ENCODE measurements at places on chromosomes 12 and 14.
A peak's percentile ranks its signal among the peaks of the same experiment; 100 is the strongest.

DNA sequence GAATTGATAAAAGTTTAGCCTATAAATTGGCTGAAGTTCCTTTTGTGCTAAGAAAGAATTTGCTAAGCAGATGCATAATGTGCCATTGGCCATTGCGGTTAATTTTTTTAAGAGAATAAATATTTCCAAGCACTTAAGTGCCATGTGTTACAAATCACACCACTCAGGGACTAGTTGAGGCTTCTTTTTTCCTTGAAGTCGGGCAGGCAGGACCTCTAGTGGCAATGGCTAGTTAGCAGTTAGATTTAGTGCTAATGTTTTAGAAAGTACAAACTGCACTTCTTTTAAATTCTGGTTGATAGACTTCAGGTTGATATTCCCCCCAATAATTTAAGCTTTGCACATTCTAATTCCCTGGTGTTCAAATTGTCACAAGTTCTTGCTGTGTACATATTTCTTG lies 294.3 kb downstream of the APAF1 start:
- H3K27me3 ChIP-seq, result peaks cover 11% of the 10 kb centered on the region
- no peaks in the 10 kb centered on the region for H3K4me1 ChIP-seq
- no peaks in the 10 kb centered on the region for H3K36me3 ChIP-seq
- H3K4me3 ChIP-seq, result no peak overlapping the region
- DNase-seq, result no peak

- H3K27me3 ChIP-seq, result no peaks in the 10 kb centered on the region
- H3K36me3 ChIP-seq, result no peaks in the 10 kb centered on the region
- peaks cover 11% of the 10 kb centered on the region for H3K4me1 ChIP-seq
These were observed 586.3 kb downstream of the LRFN5 start for GRCh38 chr14:42192738-42193653.

- no peaks in the 10 kb centered on the region for H3K4me1 ChIP-seq
- no peak overlapping the region for H3K27ac ChIP-seq
- no peak for DNase-seq
These were observed 49.8 kb downstream of the EID3 start for GRCh38 chr12:104353012-104353981.

DNA sequence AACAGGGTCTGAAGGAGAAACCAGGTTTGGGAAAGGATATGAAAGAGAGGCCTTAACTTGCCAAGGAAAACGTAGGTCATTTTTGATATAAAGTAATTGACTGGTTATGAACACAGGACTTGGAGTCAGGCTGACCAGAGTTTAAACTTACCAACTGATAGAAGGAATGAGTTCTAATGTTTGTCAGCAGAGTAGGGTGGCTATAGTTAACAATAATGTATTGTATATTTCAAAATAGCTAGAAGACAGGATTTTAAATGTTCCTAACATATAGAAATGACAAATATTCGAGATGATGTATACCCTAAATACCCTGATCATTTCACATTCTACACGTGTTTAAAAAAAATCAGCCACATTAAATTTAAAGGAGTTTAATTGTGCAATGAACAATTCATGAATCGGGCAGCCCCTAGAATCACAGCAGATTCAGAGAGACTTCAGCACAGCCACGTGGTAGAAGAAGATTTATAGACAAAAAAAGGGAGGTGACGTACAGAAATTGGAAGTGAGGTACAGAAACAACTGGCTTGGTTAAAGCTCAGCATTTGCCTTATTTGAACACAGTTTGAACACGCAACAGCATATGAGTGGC lies 52.5 kb upstream of the PLEKHG7 start:
- no peaks in the 10 kb centered on the region for H3K27me3 ChIP-seq
- no peak overlapping the region for H3K4me3 ChIP-seq
- no peaks in the 10 kb centered on the region for H3K36me3 ChIP-seq
- DNase-seq, result no peak
- H3K4me1 ChIP-seq, result peaks cover 5% of the 10 kb centered on the region
- H3K27ac ChIP-seq, result no peak overlapping the region

- no peak for DNase-seq
- no peaks in the 10 kb centered on the region for H3K36me3 ChIP-seq
- H3K27me3 ChIP-seq, result peaks cover 31% of the 10 kb centered on the region
- no peak overlapping the region for H3K4me3 ChIP-seq
- no peak overlapping the region for H3K27ac ChIP-seq
These were observed 2.5 kb downstream of the NR1H4 start for GRCh38 chr12:100476013-100476751.

DNA sequence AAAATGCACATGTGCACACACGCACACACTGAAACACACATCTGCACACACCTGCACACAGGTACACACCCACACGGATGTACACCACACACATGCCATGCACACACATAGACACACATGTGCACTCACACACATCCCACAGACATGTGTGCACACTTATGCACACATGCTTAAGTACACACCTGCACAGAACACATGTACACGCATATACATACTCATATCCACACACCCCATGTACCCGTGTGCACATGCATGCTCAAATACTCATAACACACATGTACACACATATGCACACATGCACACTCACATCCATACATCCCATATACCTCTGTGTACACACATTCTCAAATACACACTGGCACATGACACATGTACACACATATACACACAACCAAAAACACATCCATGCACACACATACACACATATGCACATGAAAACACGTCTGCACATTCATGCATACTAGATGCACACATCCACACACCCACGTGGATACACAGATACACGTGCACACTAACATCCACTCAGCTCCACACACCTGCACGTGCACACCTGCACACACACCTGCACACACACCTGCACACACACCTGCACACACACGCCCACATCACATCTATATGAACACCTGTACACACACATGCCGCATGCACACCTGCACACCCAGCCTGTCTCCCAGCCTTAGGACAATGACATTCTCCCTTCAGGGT lies 336.7 kb downstream of the ADGRD1 start:
- DNase-seq, result no peak
- no peak overlapping the region for H3K4me3 ChIP-seq
- no peaks in the 10 kb centered on the region for H3K36me3 ChIP-seq
- H3K27me3 ChIP-seq, result peaks cover 2% of the 10 kb centered on the region

DNA sequence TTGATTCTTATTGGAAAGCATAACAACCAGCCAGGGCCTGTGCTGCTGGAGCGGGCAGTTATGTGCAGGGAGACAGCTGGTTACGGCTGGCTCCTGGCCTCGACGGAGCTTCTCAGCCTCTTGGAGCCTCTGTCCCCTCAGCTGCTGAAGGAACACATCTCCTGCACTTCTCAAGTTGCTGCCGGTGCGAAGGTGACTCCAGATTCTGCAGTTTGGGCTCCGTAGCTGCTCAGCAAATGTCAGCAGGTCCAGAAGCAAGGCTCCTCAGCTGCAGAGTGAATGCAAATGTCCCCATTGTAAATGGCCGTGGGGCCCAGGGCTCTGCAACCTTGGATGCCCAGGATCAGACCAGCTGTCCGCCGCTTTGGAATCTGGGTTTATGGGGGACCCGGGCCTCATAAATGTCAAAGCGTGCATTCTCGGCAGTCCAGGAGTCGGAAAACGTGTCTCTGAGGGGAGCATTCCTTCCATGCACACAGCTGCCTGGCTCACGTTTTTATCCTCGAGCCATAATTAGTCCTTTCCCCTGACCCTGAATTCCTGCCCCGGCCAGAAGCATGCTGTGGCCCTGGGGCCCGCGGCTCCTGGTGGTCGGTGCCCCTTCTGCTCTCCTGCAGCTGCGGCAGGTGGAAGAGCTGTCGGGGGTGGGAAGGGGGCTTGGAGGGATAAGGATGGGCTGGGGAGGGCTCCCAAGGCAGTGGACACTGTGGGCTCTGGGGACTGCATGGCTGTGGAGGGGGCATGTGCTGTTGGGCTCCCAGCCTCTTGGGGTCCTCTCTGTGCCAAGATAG lies 106.0 kb downstream of the KIF26A start:
- no peak overlapping the region for H3K27ac ChIP-seq
- H3K4me1 ChIP-seq, result no peaks in the 10 kb centered on the region
- no peaks in the 10 kb centered on the region for H3K36me3 ChIP-seq
- DNase-seq, result no peak
- H3K4me3 ChIP-seq, result no peak overlapping the region
- no peaks in the 10 kb centered on the region for H3K27me3 ChIP-seq

- no peak for DNase-seq
- no peaks in the 10 kb centered on the region for H3K36me3 ChIP-seq
- H3K4me1 ChIP-seq, result no peaks in the 10 kb centered on the region
- H3K4me3 ChIP-seq, result no peak overlapping the region
These were observed 18.7 kb downstream of the NOS1 start for GRCh38 chr12:117342682-117343081.

DNA sequence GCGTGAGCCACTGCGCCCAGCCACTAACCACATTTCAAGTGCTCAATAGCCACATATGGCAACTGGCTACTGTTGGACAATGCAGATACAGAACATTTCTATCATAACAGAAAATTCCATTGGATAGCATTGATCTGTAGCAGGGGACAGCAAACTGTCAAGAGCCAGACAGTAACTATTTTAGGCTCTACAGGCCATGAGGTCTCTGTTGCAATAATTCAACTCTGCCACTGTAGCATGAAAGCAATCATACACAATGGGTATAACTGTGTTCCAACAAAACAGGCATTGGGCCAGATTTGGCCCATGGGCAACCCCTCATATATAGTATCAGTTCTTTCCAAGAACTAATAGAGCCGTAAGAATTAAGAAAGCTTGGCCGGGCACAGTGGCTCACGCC lies 8.0 kb downstream of the CSRNP2 start:
- peak overlapping the region; percentile 32 for H3K27ac ChIP-seq
- no peaks in the 10 kb centered on the region for H3K27me3 ChIP-seq
- H3K36me3 ChIP-seq, result peaks cover 13% of the 10 kb centered on the region
- DNase-seq, result no peak

GRCh38 chr12:53795927-53796326 lies 44.1 kb upstream of the CISTR start:
- H3K27me3 ChIP-seq, result peaks cover 35% of the 10 kb centered on the region
- H3K4me1 ChIP-seq, result no peaks in the 10 kb centered on the region
- no peaks in the 10 kb centered on the region for H3K36me3 ChIP-seq
- H3K27ac ChIP-seq, result no peak overlapping the region
- H3K4me3 ChIP-seq, result no peak overlapping the region

DNA sequence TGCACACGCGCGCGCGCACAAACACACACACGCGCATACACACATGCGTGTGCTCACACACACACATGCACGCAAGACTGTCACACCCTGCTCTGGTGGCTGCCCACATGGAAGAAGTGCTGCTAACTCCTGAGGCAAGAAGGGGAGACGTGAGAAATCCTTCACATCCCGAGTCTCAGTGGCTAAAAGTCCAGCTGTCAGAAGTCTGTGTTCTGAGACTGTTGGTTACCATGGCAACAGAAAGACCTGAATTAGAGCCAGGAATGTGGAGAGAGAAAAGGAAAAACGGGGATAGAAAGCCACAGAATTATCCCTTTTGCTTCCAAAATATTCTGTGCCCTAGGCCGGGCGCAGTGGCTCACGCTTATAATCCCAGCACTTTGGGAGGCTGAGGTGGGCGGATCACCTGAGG lies 71.2 kb downstream of the PPFIBP1 start:
- peak overlapping the region; percentile 19 for H3K4me3 ChIP-seq
- no peak for DNase-seq
- H3K27me3 ChIP-seq, result no peaks in the 10 kb centered on the region
- peaks cover 4% of the 10 kb centered on the region for H3K36me3 ChIP-seq
- peak overlapping the region; percentile 97 for H3K27ac ChIP-seq

DNA sequence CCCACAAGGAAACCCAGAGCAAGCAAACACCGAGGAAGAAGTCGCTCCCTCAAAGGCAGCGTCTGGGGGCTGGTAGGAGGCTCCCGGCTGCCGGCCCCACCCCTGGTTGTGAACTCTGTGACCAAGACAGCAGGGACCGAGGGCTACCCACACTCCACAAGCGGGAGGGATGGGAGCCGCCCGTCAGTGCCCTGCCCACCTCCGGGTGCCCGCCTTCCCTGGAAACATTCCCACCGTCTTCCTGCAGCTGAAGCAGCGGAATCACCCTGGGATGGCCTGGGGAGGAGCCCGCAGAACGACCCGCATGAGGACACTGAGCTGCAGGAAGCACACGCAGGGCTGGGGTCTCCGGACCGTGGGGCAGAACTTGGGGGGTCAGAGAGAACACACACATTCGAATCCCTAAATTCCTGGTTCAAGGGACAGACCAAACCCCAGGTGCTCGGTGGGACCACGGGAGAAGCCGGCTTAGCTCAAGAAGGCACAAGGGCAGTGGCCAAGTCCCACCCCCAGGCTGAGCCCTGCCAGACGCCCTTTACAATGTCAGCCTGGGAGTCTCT lies 33.5 kb upstream of the C14orf180 start:
- H3K27ac ChIP-seq, result no peak overlapping the region
- no peaks in the 10 kb centered on the region for H3K36me3 ChIP-seq
- no peak overlapping the region for H3K4me3 ChIP-seq
- DNase-seq, result no peak

- H3K4me1 ChIP-seq, result no peaks in the 10 kb centered on the region
- H3K36me3 ChIP-seq, result no peaks in the 10 kb centered on the region
- H3K27ac ChIP-seq, result no peak overlapping the region
- H3K27me3 ChIP-seq, result peaks cover 10% of the 10 kb centered on the region
These were observed 9.6 kb downstream of the APOBEC1 start for GRCh38 chr12:7656121-7656520.

DNA sequence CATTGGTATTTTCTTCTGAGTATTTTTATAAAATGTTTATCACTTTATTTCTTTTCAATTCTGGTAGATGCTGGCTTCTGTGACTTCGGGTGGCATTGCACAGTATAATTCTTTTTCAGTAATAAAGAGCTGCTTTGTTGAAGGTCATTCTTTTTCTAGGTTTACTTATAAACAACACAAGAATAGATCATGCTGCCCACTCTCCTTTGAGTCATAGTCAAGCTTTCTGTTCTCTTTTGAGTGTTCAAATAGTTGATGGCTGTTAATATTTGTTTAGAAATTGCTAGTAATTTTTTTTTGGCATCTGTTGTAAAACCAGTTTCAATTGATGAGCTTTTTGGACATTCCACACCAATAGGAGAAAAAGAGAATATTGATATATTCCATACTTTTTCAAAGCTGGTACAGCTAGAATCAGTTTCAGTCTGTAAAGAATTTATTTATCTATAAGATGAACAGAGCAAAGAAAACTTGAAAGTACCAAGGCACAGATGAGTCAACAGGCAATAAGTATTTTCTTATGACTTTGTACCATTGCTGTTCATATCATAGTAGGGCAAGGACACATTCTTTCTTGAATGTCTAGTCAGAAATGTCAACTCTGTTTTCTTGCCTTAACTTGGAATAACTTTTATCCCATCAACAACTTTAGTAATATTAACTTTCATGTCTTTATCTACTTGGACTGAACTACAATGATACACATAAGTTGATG lies 513.0 kb upstream of the SEL1L start:
- H3K4me3 ChIP-seq, result no peak overlapping the region
- H3K36me3 ChIP-seq, result no peaks in the 10 kb centered on the region
- no peaks in the 10 kb centered on the region for H3K4me1 ChIP-seq
- no peak overlapping the region for H3K27ac ChIP-seq
- no peak for DNase-seq
- H3K27me3 ChIP-seq, result no peaks in the 10 kb centered on the region

- H3K36me3 ChIP-seq, result no peaks in the 10 kb centered on the region
- no peak overlapping the region for H3K27ac ChIP-seq
- no peak overlapping the region for H3K4me3 ChIP-seq
- H3K27me3 ChIP-seq, result no peaks in the 10 kb centered on the region
These were observed 12.1 kb upstream of the GALNT16 start for GRCh38 chr14:69247676-69248440.
